ENCODE measurements at places on chromosomes 3 and 15.

DNA sequence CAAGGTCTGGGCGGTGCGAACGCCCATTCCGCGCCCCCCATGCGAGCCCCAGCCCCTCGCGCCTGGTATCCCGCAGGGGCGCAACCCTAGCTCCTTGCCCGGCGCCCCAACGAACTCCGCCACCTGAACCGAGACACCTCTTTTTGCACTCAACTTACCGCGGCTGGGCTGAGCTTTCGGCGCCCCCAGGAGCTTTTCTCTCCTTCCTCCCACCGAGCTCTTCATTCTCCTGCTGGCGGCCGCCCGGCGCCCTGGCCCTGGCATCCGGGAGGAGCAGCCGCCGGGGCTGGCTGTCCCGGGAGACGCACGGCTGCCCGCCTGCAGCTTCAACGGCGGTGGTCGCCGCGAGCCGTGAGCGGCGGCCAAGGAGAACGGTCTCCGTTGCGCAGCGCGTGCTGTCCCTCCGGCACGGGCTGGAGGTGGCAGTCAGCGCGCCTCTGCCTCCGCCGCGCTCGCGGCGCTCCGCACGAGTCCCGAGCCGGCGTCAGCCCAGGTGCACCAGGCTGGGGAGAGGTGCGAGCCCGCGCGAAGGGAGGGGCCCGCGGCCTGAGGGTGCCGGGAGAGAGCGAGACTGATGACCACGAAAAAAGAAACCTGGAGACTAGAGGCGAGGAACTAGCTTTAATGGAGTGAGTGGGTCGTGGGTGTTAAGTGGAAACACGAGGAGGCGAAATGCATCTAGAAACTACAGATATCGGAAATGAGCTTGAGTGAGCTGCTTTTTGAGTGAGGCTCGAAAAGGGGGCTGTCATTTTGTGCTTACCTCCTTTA is 621.5 kb upstream of the ZNF385D start:
- DNase-seq: no peak

DNA sequence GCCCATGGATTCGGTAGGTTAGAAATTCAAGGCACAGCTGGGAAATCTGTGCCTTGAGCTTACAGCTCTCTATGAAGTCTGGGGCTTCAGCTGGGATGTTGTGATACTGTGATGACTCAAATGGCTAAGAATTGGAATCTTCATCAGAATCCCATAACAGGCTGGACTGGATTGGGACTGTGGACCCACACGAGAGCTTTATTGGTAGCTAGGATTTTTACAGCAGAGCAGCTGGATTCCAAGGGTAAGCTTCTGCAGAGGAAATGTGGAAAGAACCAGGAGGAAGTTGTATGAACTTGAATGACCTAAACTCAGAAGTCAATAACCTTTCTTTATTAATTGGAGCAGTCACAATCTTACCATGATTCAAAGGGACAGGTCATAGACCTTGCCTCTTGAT is 1187.1 kb downstream of the ROBO1 start:
- DNase-seq: no peak

DNA sequence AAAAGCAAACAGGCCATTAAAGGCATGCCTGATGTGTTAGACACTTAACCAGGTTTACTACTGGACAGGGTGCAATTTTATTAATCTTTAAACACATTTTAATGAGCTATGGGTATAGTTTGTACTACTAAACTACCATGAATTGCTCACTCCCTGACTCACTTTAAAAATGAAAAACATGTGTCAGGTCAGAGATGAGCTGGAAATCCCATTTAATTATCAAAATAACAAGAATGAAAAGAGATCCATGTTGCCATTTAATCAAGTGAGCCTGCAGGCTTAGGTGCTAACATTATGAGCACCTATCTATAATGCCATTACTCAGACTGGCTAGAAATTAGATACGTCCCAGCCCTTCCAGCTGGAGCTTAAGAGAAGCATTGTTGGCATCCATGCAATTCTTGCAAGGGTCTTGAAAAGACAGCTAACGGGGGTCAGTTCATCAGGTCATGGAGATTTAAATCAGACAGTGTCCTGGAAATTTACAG is 224.4 kb downstream of the THRB start:
- DNase-seq: no peak

DNA sequence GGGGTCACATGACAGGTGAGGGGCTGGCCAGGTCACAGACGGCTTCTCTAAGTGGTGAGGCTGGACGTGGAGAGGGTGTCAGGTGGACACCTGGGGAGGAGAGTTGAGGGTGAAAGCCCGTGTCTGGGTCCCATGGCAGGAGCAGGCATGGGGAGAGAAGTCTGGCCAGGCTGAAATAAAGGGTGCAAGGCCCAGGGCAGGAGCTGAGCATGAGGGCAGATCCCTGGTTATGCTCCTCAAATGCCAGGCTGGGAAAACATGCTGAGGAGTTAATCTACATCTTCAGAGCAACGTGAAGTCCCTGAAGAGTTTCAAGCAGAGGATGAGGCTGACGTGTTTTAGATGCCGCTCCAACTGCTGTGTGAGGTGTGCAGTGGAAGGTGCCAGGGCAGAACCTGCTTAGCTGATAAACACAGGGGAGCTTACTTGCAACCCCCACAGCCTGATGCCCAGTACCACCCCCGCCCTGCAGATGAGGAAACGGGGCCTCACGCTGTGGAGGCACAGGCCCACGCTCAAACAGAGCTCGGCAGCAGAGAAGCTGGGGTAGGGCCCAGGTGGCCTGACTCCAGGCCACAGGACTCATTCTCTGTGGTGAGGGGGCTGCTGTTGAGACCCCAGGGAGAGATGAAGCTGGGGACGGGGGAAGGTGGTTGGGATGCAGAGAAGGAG is 40.5 kb downstream of the HCN4 start:
- no peak for DNase-seq

GRCh38 chr3:140276703-140277102 is 341.7 kb downstream of the CLSTN2 start:
- no peak for DNase-seq
